Progenitor cell of endocrine pancreas (in vitro differentiated cells): ENCODE measurements at places on chromosomes 6 and 20. TPM values are rescaled to one million over a fixed set of nuclear protein-coding genes. Genes with fewer than 3 reads are reported as not detected.

Gene MAP3K4
- 68.1 and 68.4 TPM in 2 replicates for total RNA-seq

Gene ACSS1
- 0.67 and 0.72 TPM in 2 replicates for total RNA-seq

Gene VGLL2
- total RNA-seq = 0.49 TPM in 1 of 2 replicates, not detected in the other

Gene MAS1
- not detected in 2 replicates for total RNA-seq

Gene LTB
- 0.57 TPM in 1 of 2 replicates, not detected in the other for total RNA-seq

DNA sequence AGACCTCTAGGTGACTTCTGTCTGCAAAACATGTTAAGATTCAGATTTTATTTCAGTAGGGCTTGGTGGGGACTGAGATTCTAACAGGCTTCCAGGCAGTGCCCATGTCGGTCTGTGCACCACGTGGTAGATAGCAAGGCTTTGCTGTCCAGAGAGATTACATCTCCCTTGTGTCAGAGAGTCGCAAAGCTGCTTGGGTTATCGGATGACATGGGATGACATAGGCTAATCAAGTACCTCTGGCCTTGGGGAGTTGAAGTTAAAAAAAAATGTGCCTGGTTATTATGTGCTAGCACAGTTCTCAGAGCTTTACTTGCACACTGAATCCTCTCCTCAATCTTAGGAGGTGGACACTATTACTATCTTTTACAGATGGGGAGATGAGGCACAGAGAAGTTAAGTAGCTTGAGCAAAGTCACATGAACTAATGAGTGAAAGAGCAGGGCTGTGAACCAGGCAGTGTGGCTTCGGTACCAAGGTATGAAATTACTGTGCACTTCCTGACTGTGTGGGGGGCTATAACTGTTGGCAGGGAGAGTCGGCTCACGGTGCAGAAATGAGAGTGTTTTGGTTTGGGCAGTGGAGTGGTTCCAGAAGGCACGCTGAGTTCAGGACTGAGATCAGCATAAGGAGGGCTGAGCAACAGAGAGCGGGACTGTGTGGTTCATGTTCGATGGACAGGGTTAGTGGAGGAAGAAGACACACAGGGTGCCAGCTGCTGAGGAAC lies 41.1 kb downstream of the FARS2 start:
- H3K36me3 ChIP-seq = no peaks in the 10 kb centered on the region
- DNase-seq = no peak

DNA sequence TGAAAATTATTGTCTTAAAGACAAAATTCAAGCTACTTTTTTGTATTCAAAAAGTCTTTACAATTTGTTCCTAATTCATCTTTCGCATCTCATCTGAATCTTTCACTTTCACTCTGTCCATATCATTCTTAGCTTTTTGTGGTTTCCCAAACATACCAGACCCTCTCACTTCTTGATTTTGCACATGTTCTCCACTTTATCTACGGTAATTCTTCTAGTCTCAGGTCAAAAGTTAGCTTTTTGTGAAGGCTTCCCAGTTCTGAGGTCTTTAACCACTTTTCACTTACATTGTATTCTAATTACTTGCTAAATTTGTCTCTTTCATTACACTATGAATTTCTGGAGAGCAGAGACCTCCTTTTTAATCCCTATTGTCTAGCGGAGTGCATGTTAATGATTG lies 34.6 kb upstream of the EPHA7 start:
- H3K27ac ChIP-seq = no peak overlapping the region
- H3K36me3 ChIP-seq = no peaks in the 10 kb centered on the region
- peaks cover 10% of the 10 kb centered on the region for H3K4me1 ChIP-seq
- no peaks in the 10 kb centered on the region for H3K27me3 ChIP-seq
- no peak for DNase-seq
- no peak overlapping the region for H3K4me3 ChIP-seq

DNA sequence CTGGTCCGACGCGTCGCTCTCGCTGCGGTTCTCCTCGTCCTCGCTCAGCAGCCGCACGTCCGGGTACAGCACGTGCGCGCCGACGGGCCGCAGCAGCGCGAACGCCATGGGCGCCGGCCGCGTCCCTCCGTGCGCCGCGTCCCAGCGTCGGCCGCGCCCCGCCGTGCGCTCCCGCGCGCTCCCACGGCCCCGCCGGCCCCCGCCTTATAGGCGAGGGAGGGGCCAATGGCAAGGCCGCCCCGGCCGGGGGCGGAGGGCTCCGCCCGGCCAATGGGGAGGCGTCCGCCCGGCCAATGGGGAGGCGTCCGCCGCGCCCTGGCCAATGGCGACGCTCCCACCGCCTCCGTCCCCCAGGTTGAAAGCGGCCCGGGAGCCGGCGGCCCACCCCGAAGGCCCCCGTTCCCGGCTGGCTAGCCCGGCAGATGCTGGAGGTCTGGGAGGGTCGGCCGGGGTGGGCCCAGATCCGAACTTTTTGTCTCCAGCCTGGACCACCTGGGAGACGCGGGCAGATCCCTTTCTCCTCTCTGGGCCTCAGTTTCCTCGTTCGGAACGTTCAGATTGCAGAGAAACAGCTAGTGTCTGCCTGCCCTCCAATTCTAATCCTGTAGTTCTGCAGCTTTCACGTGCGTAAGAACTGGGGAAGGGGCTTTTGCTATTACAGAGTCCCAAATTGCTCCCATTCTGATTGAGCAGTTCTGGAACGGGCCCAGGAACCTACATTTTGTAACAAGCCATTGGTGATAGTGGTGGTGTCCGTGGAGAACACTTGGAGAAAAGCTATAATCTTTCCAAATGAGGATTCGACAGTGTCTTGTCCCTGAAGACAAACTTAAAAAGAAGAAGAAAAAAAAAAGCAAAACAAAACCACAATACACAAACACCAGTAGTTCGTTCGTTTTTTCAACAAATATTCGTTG lies at the start of gene TCF15:
Gene TCF15 (minus strand): TSS at position 180 of the 917 bp plus-strand sequence. CDS start 72 bp downstream, at position 108.
- H3K27ac ChIP-seq = no peak within 1 kb of the TSS
- H3K27me3 ChIP-seq = peaks cover 75% of the 10 kb centered on the region
- no peak within 1 kb of the TSS for H3K4me3 ChIP-seq
- no peaks in the 10 kb centered on the region for H3K36me3 ChIP-seq
- DNase-seq = no peak
- H3K4me1 ChIP-seq = no peaks in the 10 kb centered on the region

DNA sequence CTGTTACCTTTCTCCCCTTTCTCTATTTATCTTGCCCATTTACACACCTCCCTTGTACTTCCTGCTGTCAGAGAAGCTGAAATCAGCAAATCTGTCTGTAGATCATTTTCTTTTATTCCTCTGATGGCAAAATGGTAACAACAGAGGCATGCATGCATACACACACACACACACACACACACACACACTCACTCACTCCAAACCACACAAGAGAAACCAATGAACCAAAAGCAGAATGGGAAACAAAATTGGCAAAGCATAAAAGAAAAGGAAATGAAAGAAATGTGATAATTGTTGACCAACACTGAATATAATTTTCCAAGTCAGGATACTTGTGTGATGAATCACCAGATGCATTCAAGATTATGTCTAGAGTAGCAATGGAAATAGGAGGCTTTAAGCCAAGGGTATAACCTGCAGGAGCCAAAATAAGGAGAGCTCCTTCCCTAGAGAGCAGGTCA lies 172.4 kb downstream of the PLCB4 start:
- H3K36me3 ChIP-seq = peaks cover 2% of the 10 kb centered on the region
- H3K27ac ChIP-seq = peak overlapping the region; percentile 62
- no peak for DNase-seq
- H3K27me3 ChIP-seq = no peaks in the 10 kb centered on the region
- no peak overlapping the region for H3K4me3 ChIP-seq
- peaks cover 12% of the 10 kb centered on the region for H3K4me1 ChIP-seq

DNA sequence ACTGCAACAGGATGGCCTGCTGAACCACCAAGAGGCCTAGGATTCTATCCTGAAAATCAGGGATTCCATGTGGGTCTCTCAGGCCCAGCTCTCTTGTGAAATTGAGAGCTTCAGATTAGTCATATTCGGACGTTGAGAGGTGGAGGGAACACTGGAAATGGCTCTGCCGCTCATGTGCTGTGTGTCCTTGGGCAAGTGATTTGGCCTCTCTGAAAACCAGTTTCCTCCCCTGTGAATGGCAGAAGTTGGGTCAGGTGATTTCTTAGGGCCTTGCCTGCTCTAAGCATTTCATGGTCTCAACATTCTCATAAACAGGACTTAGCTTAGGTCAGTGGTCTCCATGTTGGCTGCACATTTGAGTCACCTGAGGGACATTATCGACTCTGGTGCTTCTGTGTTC lies 470.1 kb downstream of the PREX1 start:
- DNase-seq = no peak
- H3K4me1 ChIP-seq = peaks cover 6% of the 10 kb centered on the region

- peaks cover 6% of the 10 kb centered on the region for H3K36me3 ChIP-seq
- no peak overlapping the region for H3K4me3 ChIP-seq
- peaks cover 16% of the 10 kb centered on the region for H3K4me1 ChIP-seq
Observed at GRCh38 chr20:42474646-42475045, 715.1 kb downstream of the PTPRT start.

DNA sequence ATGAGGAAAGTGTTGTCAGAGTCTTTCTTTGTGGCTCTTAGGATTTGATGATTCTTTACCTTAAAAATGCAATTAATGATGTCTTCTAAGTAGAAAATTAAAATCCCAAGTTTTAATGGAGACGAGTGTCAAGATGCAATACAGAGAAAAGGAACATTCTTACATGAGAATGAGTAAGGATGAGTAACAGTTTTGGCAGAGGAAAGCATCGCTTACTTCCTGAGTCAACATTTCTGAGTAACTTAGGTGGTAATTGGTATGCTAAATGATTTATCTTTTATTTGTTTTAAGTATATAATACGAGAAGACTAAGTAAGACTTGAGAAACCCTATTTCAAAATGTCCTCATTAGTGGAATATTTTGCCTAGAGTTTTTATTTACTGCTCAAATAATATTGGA lies 101.3 kb downstream of the RTN4IP1 start:
- peaks cover 5% of the 10 kb centered on the region for H3K4me1 ChIP-seq
- no peak for DNase-seq
- H3K4me3 ChIP-seq = no peak overlapping the region
- H3K27me3 ChIP-seq = peaks cover 4% of the 10 kb centered on the region
- no peaks in the 10 kb centered on the region for H3K36me3 ChIP-seq

DNA sequence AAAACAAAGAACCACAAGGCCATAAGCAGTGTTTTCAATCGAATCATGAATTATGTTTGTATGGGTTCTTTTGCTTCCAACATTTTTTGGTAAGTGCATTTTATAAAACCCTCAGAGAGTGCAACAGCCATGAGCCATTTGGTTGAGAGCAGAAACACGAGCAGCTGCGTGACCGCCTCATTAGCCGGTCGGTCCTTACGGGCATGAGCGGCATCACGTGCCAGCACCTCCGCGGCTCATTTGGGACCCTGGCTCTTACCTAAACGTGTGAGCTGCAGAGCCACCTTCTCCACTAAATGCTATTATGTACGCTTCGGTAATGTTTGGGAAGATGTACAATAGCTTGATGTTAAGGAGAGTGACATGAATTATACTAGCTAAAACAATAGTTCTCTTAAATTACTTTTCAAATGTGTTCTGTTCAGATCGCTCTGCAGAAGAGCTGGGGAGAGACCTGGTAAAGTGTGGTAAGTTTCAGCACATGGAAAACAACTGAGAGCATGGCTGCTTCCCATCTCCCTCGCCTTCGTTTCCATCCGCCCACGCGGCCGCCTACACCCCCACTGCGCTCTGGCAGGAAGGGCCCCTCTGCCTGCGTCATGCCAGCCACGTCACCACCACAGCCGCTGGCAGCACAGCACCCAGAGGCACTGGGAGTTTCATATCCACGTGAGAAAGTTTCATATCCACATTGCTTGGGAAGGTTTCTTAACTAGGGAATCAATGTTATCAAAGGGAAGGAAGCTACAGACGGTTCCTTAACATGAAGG lies 23.7 kb upstream of the PDE10A start:
- peaks cover 9% of the 10 kb centered on the region for H3K27me3 ChIP-seq
- no peak overlapping the region for H3K4me3 ChIP-seq
- peaks cover 2% of the 10 kb centered on the region for H3K4me1 ChIP-seq

GRCh38 chr20:5020760-5021159 lies 19.4 kb upstream of the SLC23A2 start:
- H3K27me3 ChIP-seq = no peaks in the 10 kb centered on the region
- H3K27ac ChIP-seq = no peak overlapping the region
- DNase-seq = no peak
- no peaks in the 10 kb centered on the region for H3K36me3 ChIP-seq
- no peaks in the 10 kb centered on the region for H3K4me1 ChIP-seq

GRCh38 chr6:109059153-109059552 lies 35.5 kb downstream of the SESN1 start:
- peaks cover 3% of the 10 kb centered on the region for H3K4me1 ChIP-seq
- no peak overlapping the region for H3K27ac ChIP-seq
- no peak overlapping the region for H3K4me3 ChIP-seq
- H3K27me3 ChIP-seq = no peaks in the 10 kb centered on the region
- no peaks in the 10 kb centered on the region for H3K36me3 ChIP-seq

GRCh38 chr6:110566346-110567125 lies 90.1 kb upstream of the SLC22A16 start:
- no peak for DNase-seq
- H3K27ac ChIP-seq = peak overlapping the region; percentile 21
- H3K27me3 ChIP-seq = no peaks in the 10 kb centered on the region
- no peaks in the 10 kb centered on the region for H3K36me3 ChIP-seq

GRCh38 chr6:45480752-45481415 lies 103.2 kb upstream of the SUPT3H start:
- no peak overlapping the region for H3K4me3 ChIP-seq
- no peaks in the 10 kb centered on the region for H3K36me3 ChIP-seq
- no peak for DNase-seq
- no peak overlapping the region for H3K27ac ChIP-seq
- peaks cover 15% of the 10 kb centered on the region for H3K27me3 ChIP-seq

GRCh38 chr6:157490611-157491269 lies 109.8 kb downstream of the ZDHHC14 start:
- H3K36me3 ChIP-seq = peaks cover 2% of the 10 kb centered on the region
- H3K4me1 ChIP-seq = peaks cover 17% of the 10 kb centered on the region
- DNase-seq = no peak
- no peak overlapping the region for H3K4me3 ChIP-seq
- peaks cover 28% of the 10 kb centered on the region for H3K27me3 ChIP-seq

DNA sequence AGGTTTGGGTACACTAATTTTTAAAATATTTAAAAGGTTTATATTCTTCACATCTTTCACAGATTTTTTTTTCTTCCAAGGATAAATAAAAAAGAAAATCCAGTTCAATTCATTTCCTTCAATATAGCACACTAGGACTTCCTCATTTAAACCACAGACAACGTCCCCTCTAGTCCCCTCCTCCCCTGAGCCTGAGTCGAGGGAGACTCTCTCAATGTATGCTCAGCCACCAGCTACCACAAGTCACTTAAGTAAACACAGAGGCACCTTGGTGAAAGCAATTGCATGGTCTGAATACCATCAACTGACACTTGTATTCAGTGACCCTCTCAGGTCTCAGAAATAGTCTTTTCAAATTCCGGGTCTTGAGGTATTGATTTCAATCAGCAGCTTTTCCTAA lies 88.6 kb downstream of the SIM1 start:
- no peak overlapping the region for H3K4me3 ChIP-seq
- no peak for DNase-seq
- H3K36me3 ChIP-seq = no peaks in the 10 kb centered on the region
- H3K27ac ChIP-seq = peak overlapping the region; percentile 14
- peaks cover 8% of the 10 kb centered on the region for H3K27me3 ChIP-seq

- no peaks in the 10 kb centered on the region for H3K4me1 ChIP-seq
- DNase-seq = no peak
- H3K36me3 ChIP-seq = no peaks in the 10 kb centered on the region
- no peak overlapping the region for H3K27ac ChIP-seq
- H3K27me3 ChIP-seq = no peaks in the 10 kb centered on the region
- no peak overlapping the region for H3K4me3 ChIP-seq
Observed at GRCh38 chr6:38554700-38555413, 84.9 kb downstream of the BTBD9 start.

GRCh38 chr20:47515843-47516242 lies 14.2 kb downstream of the NCOA3 start:
- no peak for DNase-seq
- H3K36me3 ChIP-seq = peaks cover 18% of the 10 kb centered on the region

- no peak overlapping the region for H3K27ac ChIP-seq
- H3K4me1 ChIP-seq = peaks cover 12% of the 10 kb centered on the region
- no peaks in the 10 kb centered on the region for H3K27me3 ChIP-seq
- H3K36me3 ChIP-seq = peaks cover 1% of the 10 kb centered on the region
Observed at GRCh38 chr6:83878902-83879644, 19.6 kb downstream of the CYB5R4 start.
